ENCODE measurements at places on chromosomes 3 and 15.

DNA sequence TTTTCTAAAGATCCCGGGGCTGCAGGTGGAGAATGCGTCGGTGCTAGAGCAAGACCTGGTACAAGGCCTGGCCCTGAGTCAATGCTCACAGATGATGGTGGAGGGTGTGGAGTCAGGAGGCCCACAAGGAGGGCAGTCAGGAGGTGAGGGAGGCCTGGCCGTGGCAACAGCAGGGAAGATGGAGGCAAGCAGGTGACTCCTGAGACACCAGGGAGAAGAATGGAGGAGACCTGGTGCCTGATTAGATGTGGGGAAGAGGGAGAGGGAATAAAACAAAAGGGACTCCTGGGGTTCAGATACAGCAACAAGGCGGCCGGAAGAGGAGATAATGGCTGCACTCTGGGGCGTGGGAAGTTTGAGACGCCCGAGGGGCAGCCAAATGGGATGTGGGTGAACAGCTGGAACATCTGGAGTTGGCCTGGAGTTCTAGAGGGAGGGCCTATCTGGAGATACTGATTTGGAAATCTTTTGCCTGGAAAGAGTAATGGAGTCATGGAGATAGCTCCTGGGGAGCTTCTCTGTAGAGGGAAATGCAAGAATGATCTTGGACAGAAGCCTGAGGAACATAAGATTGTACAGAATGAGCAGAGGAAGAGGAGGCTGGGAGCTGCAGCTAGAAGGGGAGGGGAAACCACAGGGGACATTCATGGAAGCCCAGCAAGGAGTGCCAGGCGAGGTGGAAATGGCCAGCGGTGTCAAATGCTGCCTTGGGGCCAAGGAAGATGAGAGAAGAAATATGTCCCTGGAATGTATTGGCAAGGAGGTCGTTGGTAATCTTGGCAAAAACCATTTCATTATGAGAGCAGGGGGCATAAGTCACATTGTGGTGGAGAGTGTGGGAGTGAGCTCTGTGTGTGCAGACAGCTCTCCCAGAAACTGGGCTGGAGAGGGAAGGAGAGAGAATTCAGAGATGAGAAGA, 67.5 kb upstream of the CORO2B start:
- no peak for DNase-seq

DNA sequence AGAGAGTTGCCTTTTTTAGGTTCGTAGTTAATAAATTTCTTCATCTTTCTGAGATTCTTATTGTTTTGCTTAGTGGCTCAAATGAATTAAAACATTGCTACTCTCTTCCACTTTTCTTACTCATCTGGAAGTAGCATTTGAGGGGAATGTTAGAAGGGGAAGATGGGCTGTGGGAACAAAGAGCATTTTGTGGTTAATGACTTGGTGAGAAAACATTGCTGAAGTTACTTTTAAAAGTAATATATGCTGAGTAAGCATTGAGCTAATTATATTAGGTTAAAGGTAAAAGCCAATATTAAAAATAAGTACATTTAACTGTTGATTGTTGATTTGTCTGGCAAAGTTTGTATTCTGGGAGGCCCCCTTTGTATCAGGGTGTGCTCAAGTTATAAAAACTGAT, 5.7 kb downstream of the MORF4L1 start:
- DNase-seq = no peak

GRCh38 chr3:186679151-186679550, 13.3 kb downstream of the HRG start:
- no peak for DNase-seq

- no peak for DNase-seq
Observed at GRCh38 chr15:45544266-45545023, 21.9 kb upstream of the SLC30A4 start.

GRCh38 chr3:54556630-54557029, 371.2 kb downstream of the LRTM1 start:
- no peak for DNase-seq

GRCh38 chr3:157794771-157795170, 291.6 kb upstream of the VEPH1 start:
- DNase-seq = no peak

GRCh38 chr3:6078436-6078835, 782.5 kb upstream of the GRM7 start:
- no peak for DNase-seq

GRCh38 chr3:119236756-119237155, 3.9 kb downstream of the B4GALT4 start:
- DNase-seq = peak; percentile 6

GRCh38 chr3:35746492-35746891, 107.2 kb downstream of the ARPP21 start:
- no peak for DNase-seq

- DNase-seq = no peak
Observed at GRCh38 chr3:52472239-52473000, 17.0 kb downstream of the NISCH start.

DNA sequence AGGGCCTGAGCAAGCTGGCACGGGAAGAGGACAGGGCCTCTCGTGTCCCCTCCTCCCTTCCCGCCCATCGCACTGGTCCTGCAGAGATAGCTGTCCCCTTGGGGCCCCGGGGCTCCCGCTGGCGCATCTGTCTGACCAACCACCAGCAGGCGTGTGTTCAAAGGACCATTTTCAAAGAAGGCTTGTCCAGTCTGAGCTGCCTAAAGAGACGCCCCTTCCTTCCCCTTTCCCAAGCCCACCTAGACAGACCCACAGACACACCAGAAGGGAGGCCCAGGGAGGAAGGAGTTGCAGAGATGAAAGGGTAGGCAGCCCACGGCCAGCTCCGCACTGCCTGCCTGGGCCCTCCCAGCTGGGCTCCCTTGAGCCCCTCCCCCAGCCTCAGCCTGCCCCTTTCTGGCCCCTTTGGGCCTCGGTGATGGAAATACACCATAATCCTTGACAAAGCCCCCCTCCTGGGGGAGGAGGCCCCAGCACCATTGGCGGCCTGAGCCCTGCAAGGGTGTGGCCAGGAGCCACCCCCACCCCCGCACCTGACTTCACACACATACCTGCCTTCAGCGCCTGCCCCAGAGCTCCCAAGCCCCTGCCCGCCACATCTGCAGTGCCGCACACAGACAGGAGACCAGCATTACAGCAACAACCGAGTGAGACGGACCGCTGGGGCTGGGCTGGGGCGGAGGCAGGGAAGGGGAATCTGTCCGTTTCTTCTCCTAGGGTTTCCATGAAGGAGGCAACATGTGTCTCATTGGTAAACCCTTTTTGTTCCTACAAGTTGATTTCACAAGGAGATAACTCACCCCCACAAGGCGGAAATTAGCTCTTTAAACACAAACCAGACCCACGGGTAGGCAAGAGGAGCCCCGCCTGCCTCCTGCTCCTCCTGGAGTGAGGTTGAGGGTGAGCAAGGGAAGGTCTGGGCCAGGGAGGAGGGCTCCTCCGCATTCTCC, at the start of gene STRA6:
TSS of gene STRA6 (minus strand) at position 336 of the 950 bp plus-strand sequence. CDS start 520 bp downstream, outside the sequence.
- DNase-seq = no peak

DNA sequence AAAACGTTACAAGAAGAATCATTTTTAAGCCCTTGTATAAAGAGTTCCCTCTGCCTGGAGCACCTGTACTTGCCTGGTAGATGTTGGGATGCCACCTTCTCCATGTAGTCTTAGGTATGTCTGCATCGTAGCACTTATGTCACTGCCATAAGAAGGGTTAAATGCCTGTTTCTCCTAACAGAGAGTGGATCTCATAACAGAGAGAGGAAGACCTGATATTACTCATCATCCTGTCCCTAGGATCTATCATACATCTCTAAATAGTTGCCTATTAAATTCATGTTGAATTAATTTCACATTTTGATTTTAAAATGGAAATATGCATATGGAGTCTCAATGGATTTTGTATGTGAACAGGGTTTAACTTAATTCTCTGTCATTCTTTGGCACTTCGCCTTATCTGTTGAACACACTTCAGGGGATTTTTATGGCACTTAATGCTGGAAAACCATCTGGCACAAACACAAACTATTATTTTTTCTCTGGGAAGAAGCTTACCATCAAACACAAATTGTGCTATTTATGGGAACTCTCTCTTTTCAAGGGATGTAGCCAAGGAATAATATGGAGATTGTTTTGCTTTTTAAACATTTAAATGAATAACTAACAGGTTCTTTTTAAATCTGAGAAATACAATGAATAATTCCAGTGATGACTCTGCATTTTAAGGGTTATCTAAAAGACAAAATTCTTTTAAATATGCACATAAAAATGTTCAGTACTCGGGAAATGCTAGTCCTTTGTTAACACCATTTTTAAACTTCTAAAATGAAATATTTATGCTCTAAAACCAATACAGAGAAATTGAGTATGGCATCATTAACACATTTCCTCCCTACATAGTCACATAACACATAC, 230.7 kb downstream of the ZNF385D start:
- no peak for DNase-seq

- DNase-seq = no peak
Observed at GRCh38 chr15:77454951-77455350, 34.3 kb downstream of the HMG20A start.

GRCh38 chr3:80606073-80606472, 838.3 kb upstream of the ROBO1 start:
- DNase-seq = no peak

GRCh38 chr15:79296583-79296982, 14.1 kb downstream of the ANKRD34C start:
- no peak for DNase-seq

DNA sequence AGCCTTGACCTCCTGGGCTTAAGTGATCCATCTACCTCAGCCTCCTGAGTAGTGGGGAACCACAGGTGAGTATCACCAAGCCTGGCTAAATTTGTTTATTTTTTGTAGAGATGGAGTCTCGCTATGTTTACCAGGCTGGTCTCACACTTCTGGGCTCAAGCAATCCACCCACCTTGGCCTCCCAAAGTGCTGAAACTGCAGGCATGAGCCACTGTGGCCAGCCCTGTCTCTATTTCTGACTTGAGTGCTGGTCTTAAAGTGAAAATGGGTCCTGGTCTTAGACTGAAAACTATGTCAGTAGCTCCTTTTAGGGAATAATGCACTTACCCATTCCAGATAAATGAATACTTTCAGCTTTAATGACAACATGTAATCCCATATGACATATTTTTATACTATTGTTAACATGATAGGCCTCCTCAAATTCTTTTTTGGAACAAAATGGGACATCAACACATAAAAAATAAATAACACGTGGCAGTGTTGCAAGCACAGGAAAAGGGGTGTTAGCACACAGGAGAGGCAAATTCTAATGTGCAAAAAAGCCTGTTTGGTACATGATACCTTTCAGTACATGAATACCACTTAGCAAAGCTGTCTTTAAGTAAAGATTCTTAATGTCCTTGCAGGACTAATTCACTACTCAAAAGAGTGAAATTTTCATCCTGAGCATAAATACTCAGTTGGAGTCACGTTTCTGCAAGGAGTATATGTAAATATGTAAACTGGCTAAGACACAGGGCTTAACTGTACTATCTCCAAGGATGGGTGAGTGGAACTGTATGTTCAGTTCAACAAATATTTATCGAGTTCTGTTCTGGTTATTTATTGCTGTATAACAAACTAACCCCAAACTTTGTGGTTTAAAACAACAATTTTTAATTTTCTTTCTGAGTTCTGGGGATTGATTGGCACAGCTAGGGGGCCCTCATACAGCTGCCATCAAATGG, 194.7 kb downstream of the NR1D2 start:
- no peak for DNase-seq

- no peak for DNase-seq
Observed at GRCh38 chr3:21356402-21356801, 394.6 kb downstream of the ZNF385D start.

- no peak for DNase-seq
Observed at GRCh38 chr15:61133361-61133760, 95.7 kb downstream of the RORA start.

DNA sequence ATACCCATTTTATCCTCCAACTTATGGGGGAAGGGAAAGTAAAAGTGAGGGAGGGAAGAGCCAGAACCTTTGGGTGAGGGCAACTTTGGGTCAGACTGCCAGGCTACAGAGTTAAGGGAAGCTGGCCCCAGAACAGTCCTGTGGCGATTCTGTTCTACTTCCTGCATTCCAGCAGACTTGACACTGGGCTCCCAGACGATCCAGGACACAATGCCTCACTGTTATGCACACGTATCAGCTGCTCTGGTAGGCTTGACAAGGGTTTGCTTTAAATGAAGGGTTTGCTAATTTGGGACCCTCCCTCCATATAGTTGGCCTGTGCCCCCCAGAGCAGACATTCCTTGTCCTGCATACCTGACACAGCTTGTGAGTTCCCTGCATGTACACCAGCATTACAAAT, 10.7 kb downstream of the GORASP1 start:
- DNase-seq = no peak

DNA sequence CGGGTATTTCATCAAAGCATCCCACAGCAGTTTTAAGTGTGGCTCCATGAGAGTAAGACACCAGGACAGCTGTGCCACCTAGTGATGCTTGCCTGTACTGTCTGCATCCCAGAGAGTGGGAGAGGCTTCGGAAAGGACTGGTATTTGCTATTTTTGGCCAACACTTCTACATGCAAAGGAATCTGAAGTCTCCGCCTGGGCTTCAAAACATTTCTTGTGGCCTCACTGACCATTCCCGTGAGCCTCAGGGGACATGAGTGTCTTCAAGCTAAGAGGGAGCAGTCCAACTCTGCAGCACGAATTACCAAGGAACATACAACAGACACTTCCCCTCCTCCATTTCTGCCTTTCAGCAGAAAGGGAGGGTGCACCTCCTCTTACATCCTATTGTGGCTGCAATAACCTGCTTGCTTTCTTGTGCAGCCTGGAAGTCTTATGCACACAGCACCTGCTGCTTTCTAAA, 177.5 kb downstream of the RORA start:
- DNase-seq = no peak

DNA sequence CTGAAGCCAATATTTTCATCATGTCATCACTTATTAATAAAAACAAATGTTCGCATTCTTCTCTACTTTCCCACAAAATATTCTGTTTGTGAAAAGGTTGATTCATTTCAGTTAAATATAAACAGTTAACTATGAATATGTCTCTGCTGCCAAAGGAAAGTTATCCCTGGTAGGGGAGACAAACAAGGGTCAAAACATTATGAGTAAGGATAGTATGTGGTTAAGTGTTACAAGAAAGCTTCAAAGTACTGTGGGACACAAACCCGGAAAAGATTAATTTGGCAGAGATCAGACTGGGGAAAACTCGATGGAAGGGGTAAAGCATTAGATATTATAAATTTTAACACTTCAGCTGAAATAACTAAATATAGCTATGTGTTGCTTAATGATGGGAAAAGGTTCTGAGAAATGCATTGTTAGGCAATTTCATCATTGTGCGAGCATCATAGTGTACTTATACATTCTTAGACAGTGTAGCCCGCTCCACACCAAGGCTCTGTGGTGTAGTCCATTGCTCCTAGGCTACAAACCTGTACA, 436.5 kb upstream of the TBL1XR1 start:
- no peak for DNase-seq

DNA sequence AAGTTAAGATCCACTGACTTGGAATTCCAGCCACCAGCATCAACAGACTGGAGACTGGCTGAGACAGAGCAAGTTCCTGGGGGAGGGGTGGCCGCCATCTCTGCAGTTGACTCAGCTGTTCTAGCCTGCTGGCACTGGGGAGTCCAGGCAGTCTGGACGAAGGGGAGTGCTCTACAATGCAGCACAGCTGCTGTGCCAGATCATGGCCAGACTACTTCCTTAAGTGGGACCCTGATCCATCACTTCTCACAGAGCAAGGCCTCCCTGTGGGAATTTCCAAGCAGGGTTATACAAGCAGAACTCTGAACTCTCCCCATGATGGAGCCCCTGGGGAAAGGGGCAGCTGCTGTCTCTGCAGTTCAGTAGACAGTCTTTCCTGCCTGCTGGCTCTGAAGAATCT, 35.2 kb downstream of the PYGO1 start:
- DNase-seq = no peak

- no peak for DNase-seq
Observed at GRCh38 chr15:95709959-95710695, 620.4 kb upstream of the NR2F2 start.

- no peak for DNase-seq
Observed at GRCh38 chr15:32774022-32774421, 56.2 kb downstream of the GREM1 start.

Measured in stimulated activated CD8-positive, alpha-beta memory T cell treated with anti-CD3 and anti-CD28 coated beads, Interleukin-15, amount 100 ng/mL, for 1 hour (primary cell).